GM12878 (cell line): ENCODE measurements at places on chromosomes 2 and 18.

DNA sequence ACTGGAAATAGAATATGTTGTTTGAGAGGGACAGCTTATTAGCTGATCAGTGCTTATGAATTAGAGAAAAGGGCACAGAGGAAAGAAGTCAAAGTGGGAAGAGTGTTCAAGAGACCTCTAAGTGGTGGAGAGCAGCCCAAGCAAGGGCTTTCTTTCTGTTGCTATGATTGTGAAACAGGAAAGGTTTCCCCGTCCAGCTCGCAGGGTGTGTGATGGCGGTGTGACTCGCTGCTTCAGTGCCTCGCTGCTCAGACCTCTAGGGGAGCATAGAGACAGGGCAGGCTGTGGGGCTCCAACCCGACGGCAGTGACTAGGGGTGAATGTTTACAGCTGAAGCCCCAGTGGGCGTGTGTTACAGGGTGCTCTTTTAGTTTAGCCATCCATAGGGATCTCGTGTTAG lies 166.5 kb upstream of the COPS8 start:
- no peak overlapping the region for H3K4me3 ChIP-seq
- no peak overlapping the region for H3K27ac ChIP-seq
- no peak for DNase-seq

DNA sequence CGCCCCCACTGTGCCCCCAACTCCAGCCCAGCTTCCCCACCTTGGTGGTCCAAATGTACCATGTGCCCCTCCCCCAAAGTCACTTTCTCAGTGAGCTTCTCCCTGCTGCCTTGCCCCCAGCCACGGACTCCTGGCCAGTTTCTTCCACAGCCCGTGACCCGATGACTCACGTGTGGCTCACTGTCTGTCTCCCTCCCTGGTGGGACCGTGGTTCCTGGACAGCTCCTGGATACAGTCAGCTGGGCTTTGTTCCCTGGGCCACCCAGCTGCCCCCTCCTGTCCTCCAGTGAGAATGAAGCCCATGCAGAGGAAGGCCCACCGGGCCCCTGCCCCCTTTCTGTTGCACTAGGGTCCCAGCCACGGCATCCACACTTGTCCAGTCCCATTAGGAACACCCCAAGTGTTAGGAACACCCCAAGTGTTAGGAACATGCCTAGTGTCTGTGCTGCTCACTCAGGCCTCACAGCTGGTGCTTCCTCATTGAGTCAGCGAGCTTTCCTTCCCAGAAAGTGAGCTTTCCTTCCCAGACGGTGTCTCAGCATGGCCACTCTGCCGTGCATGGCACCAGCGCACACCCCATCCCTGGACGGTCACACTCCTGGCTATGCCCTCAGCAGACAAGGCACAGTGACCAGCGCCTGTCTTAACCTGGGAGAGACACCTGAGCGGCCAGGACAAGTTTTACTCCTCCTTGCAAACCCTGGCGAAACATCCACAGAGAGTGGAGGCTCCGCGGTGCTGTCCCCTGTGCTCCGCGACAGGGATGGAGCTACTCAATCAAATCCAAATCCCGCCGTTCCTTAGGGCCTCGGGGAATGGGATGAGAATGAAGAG lies 44.8 kb upstream of the CTDP1 start:
- H3K27ac ChIP-seq, result no peak overlapping the region
- H3K4me3 ChIP-seq, result no peak overlapping the region
- H3K36me3 ChIP-seq, result no peaks in the 10 kb centered on the region

DNA sequence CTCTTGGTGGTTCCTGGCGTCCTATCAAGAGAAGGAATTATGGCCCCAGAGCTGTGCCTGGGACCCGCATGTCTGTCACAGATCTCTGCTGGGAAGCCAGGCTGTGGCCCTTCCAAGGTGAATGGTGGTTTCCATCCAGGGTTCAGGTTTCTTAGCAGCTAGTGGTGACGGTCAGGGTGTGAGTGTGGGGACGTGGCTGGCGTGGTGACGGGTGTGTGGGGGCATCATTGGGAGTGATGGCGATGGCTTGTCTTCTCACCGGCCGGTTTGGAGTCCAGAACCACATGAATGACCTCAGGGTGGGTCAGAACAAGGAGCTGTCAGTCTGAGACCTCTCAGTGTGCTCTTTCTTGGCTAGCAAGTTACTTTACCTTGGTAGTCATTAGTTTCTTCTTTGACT lies 52.6 kb downstream of the AGAP1 start:
- no peak for DNase-seq
- H3K27ac ChIP-seq, result no peak overlapping the region
- H3K4me1 ChIP-seq, result no peaks in the 10 kb centered on the region
- H3K36me3 ChIP-seq, result no peaks in the 10 kb centered on the region
- H3K4me3 ChIP-seq, result no peak overlapping the region
- no peaks in the 10 kb centered on the region; the same call in 1 of the 2 replicates for H3K27me3 ChIP-seq

GRCh38 chr2:128803222-128803621 lies 484.6 kb upstream of the HS6ST1 start:
- H3K27me3 ChIP-seq, result no peaks in the 10 kb centered on the region
- peaks cover 7% of the 10 kb centered on the region; the same call in 1 of the 2 replicates for H3K4me1 ChIP-seq
- no peaks in the 10 kb centered on the region for H3K36me3 ChIP-seq
- no peak overlapping the region for H3K4me3 ChIP-seq
- H3K27ac ChIP-seq, result no peak overlapping the region

DNA sequence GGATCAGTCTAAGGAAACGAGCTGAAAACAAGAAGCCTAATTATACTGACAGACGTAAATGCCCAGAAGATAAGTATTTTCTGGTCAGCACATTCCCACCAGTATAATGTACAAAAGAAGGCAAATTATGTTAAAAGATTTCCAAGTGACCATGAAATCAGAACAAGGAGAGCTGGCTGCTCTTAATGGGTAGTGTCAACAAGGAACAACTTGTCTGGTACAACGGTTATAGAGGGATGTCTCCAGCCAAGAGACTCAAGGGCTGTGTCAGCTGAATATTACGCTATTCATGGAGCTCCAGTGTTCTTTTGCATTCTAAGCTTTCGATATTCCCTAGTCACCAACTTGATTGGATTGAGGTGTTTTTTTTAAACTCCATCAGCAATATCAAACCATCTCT lies 8.6 kb upstream of the L3MBTL4 start:
- no peak overlapping the region for H3K4me3 ChIP-seq
- no peaks in the 10 kb centered on the region for H3K27me3 ChIP-seq
- DNase-seq, result no peak
